ENCODE measurements at places on chromosomes 11 and 22. TPM values are rescaled to one million over a fixed set of nuclear protein-coding genes. Genes with fewer than 3 reads are reported as not detected.

GGTLC3 gene
- 0.40 TPM for total RNA-seq

SLCO2B1 gene
- total RNA-seq: 244 TPM

LDHAL6A gene
- not detected for total RNA-seq

APOA1 gene
- 4.4 TPM for total RNA-seq

A4GALT gene
- total RNA-seq: 24.8 TPM

CADM1 gene
- total RNA-seq: 91.3 TPM

MS4A3 gene
- total RNA-seq: 0.25 TPM

VPS26B gene
- total RNA-seq: 37.6 TPM

OR8K5 gene
- total RNA-seq: not detected

TP53I11 gene
- total RNA-seq: 51.2 TPM

- no peak for DNase-seq
These were observed 477.6 kb downstream of the SOX6 start for GRCh38 chr11:15878756-15879155.

- DNase-seq: no peak
These were observed 57.6 kb upstream of the FTH1 start for GRCh38 chr11:62024936-62025486.

- DNase-seq: peak; percentile 52
These were observed 718 bp downstream of the FADS2 start for GRCh38 chr11:61828629-61829407.

DNA sequence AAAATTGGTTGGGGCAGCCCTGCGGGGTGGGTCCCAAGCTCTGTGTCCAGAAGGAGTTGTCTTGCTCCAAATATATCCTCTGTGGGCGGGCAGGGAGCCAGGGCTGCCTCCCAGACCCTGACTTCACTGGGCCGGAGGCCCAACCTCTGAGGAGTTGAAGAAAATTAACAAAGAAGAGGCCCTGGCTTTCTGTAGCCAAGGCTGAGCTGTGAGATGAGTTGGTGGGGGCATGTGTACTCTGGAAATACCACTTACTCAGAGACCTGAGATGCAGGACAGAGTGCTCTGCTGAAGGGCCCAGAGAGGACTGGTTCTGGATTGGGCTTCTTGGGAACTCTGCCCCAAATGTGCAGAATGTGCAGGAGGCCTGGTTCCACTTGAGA is 96.3 kb downstream of the SWAP70 start:
- peak; percentile 90 for DNase-seq

GRCh38 chr22:33519071-33519973 is 401.0 kb downstream of the LARGE1 start:
- peak; percentile 75 for DNase-seq

GRCh38 chr11:77249427-77249826 is 52.1 kb downstream of the GDPD4 start:
- no peak for DNase-seq

DNA sequence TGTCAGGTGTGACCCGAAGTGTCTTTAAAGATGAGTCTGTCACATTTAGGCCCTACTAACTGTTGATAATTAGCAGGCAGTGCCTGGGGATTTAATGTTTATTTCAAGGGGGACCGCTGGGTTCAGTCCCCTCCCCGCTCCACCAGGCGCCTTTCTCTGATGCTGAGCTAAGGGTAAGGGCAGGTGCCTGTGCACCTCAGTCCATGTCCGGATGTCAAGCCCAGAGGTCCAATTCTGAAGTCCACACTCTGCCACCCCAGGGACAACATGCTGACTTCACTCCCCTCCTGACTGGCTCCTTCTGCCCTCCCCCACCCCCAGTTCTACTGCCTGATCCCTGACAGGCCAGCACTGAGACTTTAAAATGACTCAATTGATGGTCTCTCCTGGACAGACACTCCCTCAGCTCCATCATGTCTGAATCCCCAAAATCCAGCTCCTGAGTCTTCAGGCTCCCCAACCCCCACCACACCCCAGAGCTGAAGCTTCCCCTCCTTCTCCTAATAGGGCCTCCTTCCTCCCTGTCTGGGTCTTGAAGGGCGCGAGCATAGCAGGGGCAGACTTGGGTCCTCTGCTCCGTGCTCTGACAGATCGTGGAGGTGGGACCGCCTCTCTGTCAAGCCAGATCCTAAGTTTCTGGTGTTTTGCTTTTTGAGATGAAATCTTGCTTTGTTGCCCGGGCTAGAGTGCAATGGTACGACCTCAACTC is 49.8 kb upstream of the ANO1 start:
- DNase-seq: no peak

DNA sequence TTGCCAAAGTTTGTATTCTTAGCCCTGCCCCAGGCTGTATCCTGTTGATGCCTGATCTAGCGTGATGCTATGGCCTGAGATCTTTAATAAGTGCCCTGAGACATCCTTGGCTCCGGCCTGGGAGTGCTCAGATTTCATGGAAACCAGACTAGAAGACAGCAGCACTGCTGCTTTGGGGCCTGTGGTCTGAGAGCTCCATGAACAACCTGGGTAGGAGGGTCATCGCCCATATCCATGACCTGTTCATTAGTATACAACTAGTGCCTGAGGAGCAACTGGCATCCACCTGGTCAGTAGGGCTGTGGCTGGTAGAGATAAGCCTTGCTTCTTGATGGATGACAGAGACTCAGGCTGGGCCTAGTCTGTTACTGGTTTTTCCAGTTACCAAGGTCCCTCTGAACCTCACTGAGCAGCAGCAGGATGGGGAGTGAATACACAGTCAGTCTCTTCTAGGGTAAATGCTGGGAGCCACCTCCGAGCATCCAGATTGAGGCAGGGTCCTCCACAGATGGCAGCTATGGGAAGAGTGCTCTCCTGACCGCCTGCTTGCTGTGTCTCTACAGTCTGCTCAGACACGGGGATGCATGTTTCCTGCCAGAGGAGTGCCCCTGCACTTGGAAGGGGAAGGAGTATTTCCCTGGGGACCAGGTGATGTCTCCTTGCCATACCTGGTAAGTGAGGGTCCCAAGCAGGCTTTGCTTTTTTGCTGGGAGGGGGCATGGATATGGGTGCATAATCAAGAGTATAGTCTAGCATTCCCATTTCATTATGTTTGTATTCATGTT is 39.0 kb downstream of the OTOG start:
- peak; percentile 4 for DNase-seq

DNA sequence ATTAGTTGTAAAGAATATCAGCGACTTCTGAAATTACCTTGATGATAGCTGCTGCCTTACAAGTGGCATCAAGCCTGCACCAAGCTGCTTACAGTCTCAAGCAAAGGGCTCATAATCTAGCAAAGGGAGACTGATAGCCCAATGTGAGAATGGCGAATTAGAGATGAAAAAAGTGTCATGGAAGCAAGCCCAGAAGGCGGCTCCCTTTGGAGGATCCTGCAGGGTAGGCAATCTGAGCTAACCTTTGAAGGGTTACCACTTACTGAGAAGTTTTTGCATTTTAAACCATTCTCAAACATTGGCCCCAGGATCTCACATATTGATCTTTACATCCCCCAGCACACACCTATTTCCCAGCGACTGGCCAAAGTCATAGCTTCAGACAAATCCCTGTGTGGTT is 18.5 kb downstream of the GAB2 start:
- DNase-seq: no peak

DNA sequence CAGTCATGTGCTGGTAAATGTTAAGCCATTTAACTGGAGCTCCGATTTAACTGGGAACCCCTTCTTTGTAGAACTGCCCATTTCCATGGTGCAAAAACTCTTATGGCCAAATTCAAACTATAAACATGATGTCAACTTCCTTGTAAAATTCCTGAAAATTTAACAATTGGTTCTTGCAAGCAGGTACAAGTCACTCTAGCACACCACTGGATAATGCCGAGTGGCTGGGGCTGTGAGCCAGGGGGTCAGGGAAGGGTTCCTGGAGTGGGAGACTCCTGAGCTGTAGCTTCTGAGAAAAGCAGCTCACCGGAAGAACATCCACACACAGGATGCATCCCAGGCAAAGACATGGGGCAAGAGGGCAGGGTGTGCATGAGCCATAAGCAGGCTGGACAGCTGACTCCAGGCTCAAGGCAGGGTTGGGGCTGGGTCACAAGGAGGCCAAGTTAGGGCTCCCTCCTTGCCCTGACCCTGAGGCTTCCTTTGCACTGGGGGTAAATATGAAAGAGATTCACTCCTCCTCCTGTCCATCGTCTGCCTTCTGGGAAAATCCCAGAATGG is 18.2 kb downstream of the P2RY2 start:
- no peak for DNase-seq

DNA sequence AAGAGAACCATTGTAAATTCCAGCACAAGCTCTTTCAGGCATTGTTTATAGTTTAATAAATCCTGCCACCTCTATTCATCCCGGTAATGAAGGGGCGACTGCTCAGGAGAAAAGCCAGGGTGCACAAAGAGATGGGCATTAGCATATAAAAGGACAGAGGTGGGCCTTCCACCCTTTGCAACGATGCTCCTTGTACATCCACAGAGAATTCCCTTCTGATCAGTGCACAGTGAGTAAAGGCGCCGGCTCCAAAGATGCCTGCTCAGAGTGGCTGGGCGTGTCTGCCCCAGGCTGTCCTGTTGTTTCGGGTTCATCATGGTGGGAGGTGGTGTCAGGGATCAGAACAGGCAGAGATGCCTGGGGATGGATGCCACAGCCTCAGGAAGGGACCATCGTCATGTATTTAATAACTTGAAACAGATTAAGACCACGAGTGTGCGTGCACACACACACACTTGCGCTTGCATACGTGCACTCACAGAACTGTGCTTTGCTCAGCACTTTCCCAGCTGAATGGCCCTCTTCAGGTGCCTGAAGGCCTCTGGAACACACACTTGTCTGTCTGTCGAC is 305.0 kb downstream of the TBC1D22A start:
- DNase-seq: no peak

- peak; percentile 51 for DNase-seq
These were observed 5.2 kb upstream of the ZC3H12C start for GRCh38 chr11:110087812-110088534.

DNA sequence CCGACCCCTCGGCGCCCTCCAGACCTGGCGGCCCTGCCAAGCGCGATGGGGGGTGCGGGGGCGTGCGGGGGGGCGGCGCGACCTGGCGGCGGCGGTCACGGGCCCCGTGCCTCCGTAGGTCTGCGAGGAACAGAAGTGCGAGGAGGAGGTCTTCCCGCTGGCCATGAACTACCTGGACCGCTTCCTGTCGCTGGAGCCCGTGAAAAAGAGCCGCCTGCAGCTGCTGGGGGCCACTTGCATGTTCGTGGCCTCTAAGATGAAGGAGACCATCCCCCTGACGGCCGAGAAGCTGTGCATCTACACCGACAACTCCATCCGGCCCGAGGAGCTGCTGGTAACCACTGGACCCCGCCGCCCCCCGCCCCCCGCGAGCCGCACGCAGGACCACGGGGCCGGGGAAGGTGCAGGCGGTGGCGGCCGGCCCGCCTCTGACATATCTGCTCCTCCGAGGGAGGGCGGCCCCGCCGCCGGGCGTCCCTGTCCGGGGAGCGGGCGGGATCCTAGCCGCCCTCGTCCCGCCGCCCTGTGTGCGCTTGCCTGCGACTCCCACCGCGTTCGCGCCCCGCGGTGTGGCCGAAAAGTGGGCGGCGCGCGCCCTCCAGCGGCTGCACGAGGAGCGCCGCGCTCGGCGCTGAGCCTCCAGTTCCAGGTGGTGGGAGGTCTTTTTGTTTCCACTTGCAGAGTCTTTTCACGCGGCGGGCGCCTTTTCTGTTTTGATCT is 2.1 kb downstream of the CCND1 start:
- DNase-seq: peak; percentile 92

GRCh38 chr11:95776859-95777258 is 12.7 kb downstream of the FAM76B start:
- DNase-seq: no peak

DNA sequence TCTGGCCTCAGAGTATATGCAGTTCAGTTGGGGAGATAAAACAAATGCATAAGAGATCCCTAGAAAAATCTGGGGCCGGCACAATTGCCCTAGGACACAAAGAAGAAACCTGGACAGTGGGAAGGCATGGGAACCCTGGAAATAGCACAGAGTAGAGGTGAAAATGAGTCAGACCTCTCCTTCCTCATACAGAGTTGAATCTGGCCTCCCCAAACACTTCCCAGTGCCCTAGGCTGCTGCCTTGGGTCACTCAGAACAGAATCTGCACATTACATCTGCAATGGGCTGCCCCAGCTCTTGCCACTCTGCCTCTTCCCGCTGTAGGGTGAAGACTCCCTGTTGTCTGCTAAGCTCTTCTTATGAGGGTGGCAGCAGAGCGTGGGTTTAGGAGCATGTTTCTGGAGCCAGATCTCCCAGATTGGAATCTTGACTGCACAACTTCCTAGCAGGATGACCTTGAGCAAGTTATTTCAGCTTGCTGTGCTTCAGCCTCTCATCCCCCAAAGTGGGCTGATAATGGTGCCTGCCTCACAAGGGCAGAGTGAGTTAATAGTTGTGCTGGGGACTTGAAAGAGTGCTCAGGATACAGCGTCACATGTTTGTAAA is 47.1 kb upstream of the NECTIN1 start:
- no peak for DNase-seq

GRCh38 chr22:19325296-19325948 is 33.9 kb upstream of the CLTCL1 start:
- no peak for DNase-seq

- peak; percentile 90 for DNase-seq
These were observed 94.3 kb downstream of the SLC17A6 start for GRCh38 chr11:22432291-22433093.

DNA sequence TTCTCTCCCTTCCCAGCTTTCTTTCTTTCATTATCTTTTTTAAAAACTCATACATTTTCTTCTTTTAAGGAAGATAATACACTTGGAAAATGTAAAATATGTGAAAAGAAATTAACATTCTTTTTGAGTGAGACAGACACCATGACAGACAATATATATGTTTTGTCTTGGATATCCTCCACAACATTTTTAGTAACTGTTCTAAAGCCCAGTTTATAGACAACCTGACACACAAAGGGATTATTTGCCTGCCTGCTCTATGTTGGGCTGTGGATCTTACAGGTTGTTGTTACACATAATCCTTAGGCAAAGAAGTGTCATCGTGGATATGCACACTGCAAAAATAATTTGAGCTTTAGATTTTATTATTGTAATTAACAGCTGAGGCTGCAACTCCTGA is 301.4 kb upstream of the PDGFD start:
- no peak for DNase-seq

DNA sequence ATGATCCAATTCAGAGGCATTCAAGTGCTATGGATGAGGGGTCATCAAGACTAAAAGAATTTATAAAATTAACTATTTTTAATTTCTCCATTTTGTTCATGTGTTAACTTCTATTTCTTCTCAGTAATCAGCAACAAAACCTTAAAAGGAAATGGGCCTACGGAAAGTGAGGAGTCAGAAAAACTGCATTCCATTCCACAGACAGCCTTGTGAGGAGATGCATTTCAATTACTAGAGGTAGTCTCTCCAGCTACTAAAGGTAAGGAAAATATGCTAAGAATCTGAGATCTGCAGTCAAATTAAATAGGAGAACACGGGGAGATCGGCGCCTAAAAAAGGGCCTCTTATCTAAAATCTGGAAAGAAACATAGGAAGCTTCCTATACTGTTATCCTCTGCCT is 661.7 kb downstream of the DLG2 start:
- DNase-seq: no peak

- no peak for DNase-seq
These were observed 29.3 kb downstream of the CD5 start for GRCh38 chr11:61131586-61131985.

- DNase-seq: peak; percentile 72
These were observed 39.8 kb downstream of the IL18BP start for GRCh38 chr11:72038491-72038890.

Measured in lung (tissue), 17 donors.